Hepatic stellate cell (primary cell): ENCODE measurements at places on chromosomes 2 and 18.
A peak's percentile ranks its signal among the peaks of the same experiment; 100 is the strongest.

DNA sequence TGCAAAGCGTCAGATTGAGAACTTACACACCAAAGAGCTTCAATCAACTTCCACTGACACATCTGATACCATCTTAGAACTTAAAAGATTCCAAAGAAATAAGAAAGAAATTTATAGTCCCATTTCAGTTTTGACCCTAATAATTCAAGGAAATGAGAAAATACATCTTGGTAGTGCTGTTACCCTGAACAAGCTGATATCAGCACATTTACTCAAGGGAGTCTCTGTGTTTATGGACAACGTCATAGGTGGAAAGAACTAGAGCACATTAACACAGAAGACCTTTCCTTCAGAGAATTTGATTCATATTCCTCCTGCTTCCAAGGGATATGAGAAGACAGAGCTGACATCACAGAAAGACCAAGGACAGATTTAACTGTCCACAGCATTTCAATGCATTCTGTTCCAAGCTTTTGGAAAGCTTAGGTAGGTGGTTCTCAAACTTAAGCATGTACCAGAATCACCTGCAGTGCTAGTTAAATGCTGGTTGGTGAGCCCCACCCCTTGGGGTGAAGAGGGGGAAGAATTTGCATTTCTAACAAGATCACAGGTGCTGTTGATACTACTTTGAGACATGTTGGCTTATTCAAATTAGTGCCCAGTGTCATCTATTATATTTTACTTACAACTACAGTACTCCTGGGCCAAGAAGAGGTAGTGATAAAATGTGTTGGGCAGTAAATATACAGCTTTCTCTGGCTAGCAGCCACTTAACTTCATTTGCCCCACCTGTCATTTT is 59.8 kb downstream of the LDAH start:
- no peak for DNase-seq

- DNase-seq = no peak
These were observed 16.6 kb downstream of the LDAH start for GRCh38 chr2:20806286-20806685.

DNA sequence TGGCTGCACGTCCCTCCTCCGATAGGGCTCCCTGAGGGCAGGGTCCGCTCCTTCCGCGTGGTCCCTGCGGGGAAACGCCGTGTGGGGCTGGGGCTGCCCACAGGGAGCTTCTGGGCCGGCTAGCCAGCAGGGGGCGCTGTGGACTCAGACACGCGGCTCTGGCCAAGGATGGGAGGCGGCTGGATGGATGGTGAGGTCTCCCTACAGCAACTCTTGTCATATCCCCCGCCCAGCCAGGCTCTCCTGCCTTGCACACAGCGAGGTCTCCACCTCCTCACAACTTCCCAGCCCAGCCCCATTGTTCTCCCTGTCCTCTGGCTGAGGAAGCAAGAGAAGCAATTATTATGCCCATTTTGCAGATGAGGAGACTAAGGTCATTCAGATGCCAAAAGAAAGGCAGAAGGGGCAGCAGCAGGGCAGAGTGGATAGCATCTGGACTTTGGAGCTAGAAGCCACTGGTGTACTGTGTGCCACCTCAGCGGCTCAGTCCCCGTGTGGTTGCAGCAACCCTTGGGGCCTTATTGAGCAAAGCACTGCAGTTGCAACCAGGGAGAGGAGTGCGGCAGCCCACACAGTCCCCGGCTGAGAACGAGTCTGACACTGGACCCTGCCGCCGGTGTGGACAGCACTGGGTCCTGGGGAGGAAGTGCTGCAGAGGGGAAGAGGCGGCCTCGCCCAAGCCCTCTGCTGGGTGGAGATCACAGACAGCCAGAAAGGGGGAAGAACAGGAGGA is 99.0 kb downstream of the ZFP36L2 start:
- peak; percentile 43 for DNase-seq

GRCh38 chr2:171210864-171211431 is 50.3 kb upstream of the TLK1 start:
- DNase-seq = no peak

GRCh38 chr2:19702267-19702666 is 199.5 kb downstream of the TTC32 start:
- DNase-seq = no peak

DNA sequence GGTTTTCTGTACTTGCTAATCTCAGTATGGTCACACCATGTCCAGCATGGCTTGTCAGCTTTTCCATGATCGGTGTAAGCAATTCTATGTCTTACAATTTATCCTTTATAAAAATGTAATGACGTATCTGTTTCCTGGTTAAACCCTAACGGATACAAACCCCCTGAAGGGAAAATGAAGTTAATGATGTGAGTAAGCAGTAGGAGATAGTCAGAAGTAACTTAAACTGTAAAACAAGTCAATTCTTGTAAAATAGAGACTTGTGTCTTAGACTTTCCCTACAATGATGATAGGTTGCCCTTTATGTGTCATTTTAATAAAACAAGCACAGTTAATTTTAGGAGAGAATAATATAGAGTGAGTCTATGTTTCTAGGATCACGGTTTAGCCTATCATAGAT is 1365.9 kb upstream of the SLC39A10 start:
- DNase-seq = no peak

GRCh38 chr18:12408247-12408869 is 629 bp downstream of the PRELID3A start:
- no peak for DNase-seq

DNA sequence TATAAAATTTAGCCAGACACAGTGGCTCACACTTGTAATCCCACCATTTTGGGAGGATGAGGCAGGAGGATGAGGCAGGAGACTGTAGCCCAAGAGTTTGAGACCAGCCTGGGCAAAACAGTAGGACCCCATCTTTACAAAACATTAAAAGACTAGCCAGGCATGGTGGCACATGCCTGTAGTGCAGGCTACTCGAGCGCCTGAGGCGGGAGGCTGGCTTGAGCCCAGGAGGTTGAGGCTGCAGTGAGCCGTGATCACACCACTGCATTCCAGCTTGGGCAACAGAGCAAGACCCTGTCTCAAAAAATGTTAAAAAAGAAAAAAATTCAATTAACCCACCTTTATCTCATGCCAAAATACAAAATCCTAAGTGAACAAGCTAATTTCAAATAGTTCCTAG is 4.0 kb downstream of the REV1 start:
- DNase-seq = no peak

GRCh38 chr2:73291461-73292315 is 1.7 kb downstream of the EGR4 start:
- no peak for DNase-seq
